ENCODE measurements at places on chromosomes 6 and 20.

GRCh38 chr20:25030649-25031207 lies 27.2 kb downstream of the ACSS1 start:
- DNase-seq = no peak

GRCh38 chr20:39638731-39639130 lies 676.6 kb downstream of the DHX35 start:
- no peak for DNase-seq

DNA sequence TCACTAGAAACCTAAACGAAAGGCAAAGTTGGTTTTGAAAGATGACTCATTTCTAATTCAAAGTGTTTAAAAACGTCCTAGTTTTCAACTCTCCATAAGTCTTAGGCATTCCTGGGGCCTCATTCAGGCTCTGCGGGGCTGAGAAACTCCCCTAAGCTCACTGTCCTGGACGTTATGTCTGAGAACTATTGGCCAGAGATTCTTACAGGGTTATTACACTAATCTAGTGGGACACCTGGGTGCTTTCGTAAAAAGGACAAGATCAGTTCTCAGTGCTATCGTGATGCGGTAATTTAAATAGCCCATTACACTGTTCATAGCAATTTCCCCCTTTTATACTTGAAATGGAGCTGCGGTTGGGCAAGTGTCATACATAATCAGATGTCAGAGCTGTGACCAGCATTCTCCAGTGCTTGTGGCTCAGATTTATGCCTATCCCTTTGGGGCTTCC lies 280.9 kb downstream of the QKI start:
- no peak for DNase-seq

- DNase-seq = peak; percentile 82
Observed at GRCh38 chr20:41086402-41087324, 50.7 kb upstream of the PLCG1 start.

- no peak for DNase-seq
Observed at GRCh38 chr20:62792182-62792939, 3.9 kb upstream of the MRGBP start.

GRCh38 chr20:14963262-14963663 lies 625.9 kb upstream of the FLRT3 start:
- peak; percentile 18 for DNase-seq

DNA sequence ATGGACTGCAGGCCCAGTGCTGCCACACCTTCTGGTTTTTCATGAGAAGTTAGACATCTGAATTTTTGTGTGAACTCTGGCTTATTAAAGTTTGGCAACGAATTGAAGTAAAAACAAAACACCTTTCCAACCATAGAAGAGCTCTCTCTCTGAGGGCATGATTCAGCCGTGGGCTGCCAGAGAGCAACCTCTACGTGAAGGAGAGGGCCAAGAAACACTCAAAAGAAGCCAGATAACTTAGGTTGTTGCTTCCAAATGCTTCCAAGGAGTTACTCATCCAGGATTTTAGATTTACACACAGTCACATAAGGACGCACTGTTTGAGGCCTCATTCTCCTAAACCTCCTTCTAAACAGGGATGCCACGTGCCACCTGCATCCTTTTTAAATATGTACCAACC lies 65.5 kb downstream of the NRN1 start:
- DNase-seq = no peak

DNA sequence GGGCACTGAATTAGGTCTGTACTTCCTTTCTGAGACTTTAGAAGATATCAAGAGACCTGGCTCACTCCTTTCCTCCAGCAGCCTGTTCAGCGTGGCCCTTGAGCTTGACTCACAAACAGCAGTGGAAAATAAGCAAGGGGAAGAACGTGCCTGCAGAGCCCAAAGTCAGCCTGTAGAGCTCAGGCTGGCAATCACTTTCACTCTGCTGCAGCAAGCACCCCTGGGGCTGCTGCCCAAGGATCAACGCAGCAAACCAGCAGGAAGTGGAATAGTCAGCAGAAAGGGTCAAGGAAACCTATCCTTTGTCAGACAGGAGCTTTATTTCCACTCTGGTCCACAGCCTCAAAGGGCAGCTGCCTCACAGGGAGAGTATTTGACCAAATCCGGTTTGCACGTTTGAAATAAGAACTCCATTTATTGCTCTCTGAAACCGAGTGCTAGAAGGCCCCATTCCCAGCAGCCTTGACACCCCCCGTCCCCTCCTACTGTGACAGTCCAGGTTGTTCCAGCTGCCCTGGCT lies 77.4 kb downstream of the PRDM1 start:
- DNase-seq = peak; percentile 29

Measured in NCI-H1417 (cell line).